ENCODE measurements at places on chromosomes 16 and 17.
A peak's percentile ranks its signal among the peaks of the same experiment; 100 is the strongest.

DNA sequence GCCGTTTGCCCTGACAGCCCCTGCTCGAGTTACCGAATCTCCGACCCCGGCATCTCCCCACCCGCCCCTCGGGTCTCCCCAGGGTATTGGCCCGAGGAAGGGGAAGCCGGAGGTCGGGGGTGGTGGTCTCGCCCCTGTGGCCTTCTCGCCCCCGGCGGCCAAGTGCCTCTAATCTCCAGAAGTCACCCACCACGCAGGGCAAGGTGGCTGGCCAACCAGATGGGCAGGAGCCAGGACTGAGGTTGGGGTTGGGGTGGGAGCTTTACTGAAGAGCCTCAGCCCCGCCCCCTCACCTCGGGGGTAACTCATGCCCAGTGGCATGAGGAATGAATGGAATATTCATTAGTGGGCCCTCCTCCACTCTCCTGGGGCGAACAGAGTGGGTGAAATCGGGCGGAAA lies 637 bp downstream of the DHRS11 start:
- no peak for DNase-seq

DNA sequence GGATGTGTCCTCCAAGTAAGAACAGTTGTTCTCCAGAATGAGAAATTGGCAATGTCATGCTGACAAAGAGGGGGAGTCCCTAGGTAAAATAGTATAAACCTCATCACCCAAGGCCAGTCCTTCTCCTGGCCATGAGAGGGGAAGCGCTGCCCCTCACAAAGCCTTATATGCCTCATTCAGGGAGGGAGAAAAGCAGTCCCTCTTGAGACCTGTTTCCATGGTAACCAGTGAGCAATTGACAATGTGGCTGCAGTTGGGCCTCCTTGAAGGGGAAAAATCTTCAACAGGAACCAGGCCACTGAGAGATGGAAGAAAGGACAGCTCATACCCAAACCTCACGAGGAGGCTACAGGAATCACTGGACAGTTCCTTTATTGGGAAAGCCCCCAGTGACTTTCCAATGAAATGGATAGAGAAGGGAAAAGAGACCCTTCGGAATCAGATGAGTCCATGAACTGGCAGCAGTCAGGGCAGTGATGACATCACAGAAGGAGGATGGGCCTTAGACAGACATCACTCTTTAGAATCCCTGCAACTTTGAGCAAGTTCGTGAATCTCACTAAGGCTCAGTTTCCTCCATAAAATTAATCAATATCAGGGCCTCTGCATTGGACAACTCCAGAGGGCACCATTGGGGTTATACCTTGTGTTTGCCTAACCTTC lies 275.7 kb downstream of the TOX3 start:
- no peak for DNase-seq

- peak; percentile 69 for DNase-seq
Observed at GRCh38 chr17:82551779-82552457, 32.4 kb downstream of the FOXK2 start.

DNA sequence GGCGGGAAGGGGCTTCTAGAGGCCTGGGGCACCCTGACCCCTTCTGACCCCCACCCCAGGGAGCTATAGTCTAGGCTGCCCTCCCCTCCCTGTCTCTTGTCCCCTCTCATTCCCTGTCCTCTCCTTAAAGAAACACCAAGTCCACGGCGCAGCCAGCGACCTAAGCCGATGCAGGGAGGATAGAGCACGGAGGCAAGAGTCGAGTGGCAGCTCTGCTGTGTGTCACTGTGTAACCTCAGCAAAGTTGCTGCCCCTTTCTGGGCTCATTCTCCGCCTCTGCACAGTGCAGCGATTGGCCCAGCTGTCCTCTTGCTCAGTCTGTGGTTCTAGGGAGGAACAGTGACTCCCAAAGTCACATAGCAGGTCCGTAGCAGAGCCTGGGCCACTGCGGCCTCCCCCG lies 36.5 kb upstream of the SBK1 start:
- no peak for DNase-seq

DNA sequence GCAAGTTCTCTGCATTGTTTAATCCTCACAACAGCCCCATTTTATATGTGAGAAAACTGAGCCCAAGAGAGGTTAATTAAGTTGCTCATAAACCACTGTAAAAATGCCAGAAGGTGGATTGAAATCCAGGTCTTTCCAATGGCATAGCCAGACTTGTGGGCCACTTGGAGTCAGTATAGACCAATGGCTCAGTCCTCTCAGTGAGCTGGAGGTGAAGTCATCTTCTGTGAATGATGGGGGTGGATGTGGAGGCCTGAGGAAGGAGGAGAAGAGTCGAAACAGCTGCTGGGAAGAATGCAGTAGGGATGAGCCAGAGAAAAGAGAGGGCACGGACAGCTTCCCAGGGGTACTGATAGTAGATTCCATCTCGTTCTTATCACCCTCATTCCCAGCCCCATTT lies 213.4 kb downstream of the SOX9 start:
- DNase-seq: no peak

- no peak for DNase-seq
Observed at GRCh38 chr16:64696866-64697265, 425.0 kb downstream of the CDH11 start.

DNA sequence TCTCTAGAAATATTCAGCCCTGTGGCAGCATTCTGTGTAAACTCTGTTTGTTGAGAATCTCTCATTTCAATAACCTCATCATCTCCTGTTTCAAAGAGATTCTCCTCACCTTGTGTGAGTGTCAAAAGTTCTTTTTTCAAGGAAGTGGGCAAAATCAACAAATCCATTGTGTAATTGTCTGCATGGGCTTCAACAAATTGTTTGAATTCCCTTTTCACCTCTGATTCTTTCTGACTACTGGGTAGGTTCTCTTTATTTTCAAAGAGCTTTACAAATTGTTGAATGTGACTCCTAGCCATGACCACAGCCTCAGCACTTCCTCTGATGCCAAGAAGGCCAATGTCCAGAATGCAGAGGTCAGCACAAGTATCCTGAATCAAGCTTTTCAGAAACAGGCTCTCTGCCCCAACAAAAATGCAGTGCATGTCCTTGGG lies 48.0 kb downstream of the N4BP1 start:
- DNase-seq: no peak

DNA sequence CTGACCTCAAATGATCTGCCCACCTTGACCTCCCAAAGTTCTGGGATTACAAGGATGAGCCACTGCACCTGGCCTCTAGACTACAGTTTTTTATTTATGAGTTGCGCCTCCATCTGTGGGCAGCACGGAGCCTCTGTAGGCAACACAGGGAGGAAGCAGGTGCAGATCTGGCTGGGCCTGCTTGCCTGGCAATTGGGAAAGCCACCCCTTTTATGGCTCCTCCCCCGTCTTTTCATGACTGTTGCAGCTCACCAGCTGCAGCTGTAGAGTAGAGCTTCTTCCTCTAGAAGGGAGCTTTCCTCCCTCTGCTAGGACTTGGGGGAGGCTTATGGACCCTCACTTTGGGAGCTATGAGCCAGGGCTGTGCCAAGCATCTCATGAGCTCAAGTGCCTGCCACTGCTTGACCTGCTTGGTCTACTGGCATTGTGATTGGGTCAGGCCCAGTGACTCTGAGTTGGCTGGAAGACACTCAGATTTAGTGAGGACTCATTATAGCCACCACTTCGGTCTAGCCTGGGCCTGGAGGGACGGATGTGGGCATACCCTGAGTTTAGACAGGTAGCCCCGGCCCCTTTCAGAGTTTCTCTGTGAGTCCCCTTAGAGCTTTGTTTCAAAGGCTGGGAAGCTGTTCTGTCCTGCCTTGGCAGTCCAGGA lies 6.9 kb upstream of the SLC7A6 start:
- DNase-seq: no peak

- DNase-seq: no peak
Observed at GRCh38 chr17:81364278-81365147, 30.7 kb upstream of the BAHCC1 start.

DNA sequence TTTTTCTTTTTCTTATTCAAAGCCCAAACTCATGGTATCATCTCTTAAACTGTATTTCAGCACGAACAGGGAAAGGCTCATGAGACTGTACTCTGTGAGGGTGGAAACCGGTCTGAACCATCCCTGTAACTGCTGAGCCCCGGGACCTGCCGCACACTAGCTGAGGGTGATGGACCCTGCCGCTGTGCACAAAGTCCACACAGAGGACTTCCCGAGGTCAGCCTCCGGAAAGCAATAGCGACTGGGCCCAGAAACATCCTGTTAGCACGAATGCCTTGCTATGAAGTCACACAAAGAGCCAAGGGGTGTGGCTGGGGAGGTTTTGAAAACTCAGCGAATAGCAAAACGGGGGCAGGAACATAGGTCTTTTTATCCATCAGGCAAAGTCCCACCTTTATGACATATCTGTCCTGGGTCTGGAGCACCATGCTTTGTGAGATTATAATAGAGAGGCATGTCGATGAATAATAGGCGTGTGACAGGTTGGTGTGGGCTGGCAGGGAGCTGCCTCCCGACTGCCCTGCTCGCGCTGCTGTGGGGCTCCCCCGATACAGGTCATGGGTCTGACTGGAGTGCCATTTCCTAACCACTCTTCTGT lies 33.4 kb downstream of the CDK5R1 start:
- DNase-seq: peak; percentile 47

DNA sequence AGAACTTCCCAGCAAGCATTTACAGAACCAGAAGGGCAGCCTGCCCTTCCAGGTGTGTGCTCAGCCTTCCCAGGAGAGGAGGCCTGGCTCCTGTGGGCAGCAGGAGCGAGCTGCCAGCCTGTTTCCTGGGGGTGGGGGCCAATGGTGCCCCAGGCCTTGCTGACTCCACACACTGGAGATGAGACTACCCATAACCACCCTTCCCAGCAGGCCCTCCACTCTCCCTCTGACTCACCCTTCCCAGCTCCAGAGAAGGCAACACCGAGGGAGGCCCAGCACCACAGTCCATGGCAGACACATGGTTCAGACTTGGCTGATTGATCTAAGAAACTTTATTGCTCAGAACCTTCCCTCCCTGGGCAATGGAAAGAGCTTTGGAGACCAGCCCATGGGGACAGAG lies 1.8 kb upstream of the PRSS53 start:
- DNase-seq: no peak

DNA sequence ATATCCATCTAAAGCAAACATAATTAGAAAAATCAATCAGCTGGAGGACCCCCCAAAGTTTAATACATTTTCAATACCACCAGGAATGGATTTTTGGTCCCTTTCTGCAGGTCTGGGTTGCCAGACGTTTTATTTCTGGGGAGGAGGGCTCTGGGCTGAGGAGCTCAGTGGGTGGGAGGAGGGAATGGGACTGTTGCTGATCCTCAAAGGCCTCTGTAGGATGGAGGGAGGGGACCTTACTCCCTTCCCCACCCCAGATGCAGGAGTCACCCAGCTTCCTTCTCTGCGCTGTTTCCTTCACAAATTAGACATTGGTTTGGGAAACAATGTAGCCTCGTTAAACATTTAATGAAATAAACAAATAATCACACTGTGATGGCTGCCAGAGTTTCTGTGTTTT lies 6.6 kb downstream of the RND2 start:
- no peak for DNase-seq

GRCh38 chr17:43334738-43335402 lies 63.9 kb upstream of the ARL4D start:
- no peak for DNase-seq

GRCh38 chr17:29659155-29659554 lies 36.4 kb upstream of the CORO6 start:
- no peak for DNase-seq

- no peak for DNase-seq
Observed at GRCh38 chr17:22310717-22311686, 618.7 kb downstream of the KCNJ18 start.

DNA sequence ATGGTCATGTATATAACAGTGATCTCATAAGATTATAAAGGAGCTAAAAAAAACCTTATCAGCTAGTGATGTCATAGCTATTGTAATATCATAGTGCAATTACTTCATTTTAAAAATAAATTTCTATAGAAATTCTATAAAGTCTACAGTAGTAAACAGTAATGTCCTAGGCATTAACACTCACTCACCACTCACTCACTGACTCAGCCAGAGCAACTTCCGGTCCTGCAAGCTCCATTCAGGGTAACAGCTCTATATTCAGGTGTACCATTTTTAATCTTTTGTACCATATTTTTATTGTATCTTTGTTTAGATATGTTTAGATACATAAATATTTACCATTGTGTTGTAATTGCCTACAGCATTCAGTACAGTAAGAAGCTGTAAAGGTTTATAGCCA lies 524.4 kb upstream of the CDH5 start:
- DNase-seq: no peak

- no peak for DNase-seq
Observed at GRCh38 chr16:70683146-70683944, 2.5 kb downstream of the MTSS2 start.

DNA sequence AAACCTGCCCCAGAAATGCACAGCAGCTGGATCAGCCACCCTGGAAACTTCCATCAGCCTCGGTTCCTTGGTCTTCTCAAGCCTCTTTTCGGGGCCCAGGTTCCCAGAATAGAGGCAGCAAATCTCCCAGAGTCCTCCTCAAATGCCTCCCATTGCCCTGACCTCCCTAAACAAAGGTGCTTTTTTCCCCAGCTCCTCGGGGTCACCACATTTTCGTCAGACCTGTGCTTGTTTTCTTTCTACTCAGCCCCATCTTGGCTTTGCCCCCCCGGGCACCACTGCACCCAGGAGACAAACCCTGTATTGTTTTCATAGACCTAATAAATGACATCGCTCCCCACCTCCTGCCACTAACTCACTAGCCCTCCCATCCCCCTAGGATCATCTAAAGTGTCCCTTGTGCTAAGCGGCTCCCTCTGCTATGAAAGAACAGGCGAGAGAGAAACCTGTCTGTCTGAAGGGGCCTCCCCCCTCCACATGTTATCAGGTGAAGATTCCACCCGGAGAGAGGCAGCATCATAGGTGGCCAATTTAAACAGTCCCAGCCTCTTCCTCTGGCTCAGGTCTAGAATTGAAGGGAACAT lies 451.1 kb downstream of the SOX9 start:
- no peak for DNase-seq

DNA sequence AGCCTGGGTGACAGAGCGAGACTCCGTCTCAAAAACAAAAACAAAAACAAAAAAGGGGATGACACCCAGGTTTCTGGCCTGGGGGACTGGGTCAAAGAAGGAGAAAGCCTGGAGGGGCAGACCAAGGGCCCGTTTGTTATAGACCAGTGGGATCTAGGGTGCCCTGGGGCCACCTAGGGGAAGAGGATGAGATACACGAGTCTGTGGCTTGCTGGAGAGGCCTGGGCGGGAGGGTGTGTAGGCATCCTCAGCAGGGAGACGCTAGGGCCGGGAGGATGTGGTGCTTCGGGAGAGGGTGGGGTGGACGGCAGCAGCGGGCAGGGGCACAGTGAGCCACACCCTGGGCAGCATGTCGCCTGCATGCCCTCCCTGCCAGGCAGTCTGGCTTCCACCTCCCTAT lies 17.1 kb upstream of the CRK start:
- DNase-seq: no peak

- no peak for DNase-seq
Observed at GRCh38 chr16:85396879-85397871, 215.9 kb upstream of the GSE1 start.

- DNase-seq: no peak
Observed at GRCh38 chr16:4561596-4561995, 5.5 kb downstream of the C16orf96 start.

- DNase-seq: no peak
Observed at GRCh38 chr17:81713004-81713555, 996 bp downstream of the SLC25A10 start.
